ENCODE measurements at places on chromosomes 7 and 10.
A peak's percentile ranks its signal among the peaks of the same experiment; 100 is the strongest.

DNA sequence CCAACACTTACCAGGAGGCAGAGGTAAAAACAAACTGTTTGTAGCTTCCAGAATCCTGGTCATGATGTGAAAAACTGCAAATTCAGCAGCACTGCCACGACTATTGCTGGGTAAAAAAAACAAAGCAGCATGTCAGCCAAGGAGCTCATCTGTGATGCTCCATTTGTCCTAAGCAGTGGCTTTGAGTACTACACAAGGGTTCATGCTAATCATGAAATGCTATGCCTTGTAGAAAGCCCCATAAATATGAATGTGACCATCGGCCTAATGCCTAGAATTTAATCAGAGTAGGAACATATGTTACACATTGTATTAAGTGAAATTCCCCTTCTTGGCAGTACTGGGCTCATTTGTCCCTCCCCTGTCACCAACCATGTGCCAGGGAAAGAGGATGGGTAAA, 95.4 kb downstream of the GSAP start:
- no peak for DNase-seq

DNA sequence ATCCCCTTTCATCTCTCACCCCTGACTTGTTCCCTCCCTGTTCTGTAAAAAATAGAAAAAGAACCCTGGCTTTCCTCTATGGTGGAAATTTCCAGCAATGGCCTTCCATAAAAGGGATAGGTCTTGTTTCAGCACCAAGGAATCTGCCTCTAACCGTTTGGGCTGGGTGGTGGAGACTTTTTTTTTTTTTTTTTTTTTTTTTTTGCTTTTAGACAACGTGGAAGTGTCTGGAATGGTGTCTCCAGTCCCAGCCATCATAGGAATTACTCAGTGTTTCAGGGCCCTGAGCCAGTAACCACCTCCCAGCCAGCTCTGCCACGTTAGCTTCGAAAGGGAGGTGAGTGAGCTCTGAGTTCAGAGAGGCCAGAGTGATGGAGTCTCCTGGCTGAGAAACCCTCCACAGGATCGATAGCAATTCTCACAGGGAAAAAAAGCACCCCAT, 97.3 kb upstream of the COL1A2 start:
- DNase-seq = peak; percentile 99

DNA sequence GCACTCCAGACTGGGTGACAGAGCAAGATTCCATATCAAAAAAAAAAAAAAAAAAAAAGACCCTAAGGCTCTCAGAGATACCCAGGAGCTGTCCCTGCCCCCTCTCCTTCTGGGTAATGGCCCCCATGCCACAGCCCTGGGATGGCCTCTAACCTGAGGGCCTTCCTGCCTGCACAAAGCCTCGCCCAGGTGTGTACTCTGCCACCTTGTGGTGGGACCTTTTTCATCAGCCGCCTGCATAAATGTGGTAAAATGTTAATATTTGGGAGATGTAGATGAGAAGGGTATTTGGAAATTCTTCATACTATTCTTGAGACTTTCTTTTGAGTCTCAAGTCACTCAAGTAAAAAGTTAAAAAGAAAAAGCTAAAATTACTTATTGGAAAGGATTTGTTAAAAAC, 46.3 kb upstream of the RNF216 start:
- DNase-seq = peak; percentile 6

- no peak for DNase-seq
Observed at GRCh38 chr7:117001283-117001682, 48.0 kb downstream of the ST7 start.

DNA sequence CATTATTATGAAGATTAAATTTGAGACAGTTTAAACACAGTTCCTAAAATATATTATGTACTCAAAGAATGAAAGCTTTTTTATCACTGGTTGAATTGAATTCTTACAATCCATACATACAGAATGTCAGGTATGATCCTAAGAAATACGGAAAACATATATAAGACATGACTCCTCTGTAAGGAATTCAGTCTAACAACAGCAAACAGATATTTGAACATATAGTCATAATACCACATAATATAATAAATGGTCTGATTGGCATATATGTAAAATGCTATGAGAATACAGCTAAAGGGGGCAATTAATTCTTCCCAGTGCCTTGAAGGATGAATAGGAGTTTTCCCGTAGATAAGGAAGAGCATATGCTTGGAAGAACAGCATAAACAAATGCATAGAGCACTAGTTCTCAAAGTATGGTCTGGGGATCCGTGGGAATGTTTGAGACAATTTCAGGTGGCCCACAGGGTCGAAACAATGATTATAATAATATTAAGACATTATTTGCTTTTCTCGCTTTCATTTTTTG, 10.6 kb upstream of the ARID5B start:
- no peak for DNase-seq

DNA sequence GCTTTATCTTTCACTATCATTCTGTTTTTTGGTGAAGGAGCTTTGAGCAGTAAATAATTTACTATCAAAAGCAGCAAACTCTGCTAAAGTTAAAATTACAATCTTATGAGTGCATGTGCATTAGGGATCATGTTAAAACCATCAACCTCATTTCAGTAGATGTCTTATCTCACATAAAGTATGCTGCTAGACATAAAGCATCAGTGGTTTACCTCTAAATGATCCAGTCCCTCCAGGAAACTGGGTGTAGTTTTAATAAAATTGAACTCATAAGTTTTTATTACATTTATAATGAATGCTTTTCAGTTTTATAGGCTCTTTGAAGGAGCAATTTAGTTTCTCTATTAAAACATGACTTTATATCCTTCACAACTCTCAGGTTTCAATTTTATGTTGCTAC, 108.7 kb downstream of the LRRN3 start:
- DNase-seq = peak; percentile 10

DNA sequence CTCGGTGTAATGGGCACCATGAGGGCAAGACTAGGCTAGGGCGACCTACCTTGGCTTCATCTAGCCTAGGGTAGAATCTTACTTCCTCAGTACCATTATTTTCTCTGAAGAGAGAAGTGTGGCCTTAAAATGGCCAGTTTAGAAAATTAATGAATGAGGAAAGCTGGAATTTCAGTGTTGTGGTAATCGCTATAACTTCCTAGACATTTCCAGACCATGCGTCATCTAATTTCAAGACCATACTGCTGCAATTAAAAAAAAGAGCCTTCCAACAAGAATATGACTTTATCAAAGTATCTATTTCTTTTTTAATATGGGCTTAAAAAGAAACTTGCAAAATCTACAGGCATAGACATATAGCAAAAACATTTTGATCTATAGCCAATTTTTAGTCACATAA, 68.5 kb downstream of the CPVL start:
- no peak for DNase-seq

GRCh38 chr7:75734586-75735458, 3.9 kb downstream of the HIP1 start:
- DNase-seq = no peak

GRCh38 chr10:32618482-32618881, 172.5 kb downstream of the CCDC7 start:
- no peak for DNase-seq

DNA sequence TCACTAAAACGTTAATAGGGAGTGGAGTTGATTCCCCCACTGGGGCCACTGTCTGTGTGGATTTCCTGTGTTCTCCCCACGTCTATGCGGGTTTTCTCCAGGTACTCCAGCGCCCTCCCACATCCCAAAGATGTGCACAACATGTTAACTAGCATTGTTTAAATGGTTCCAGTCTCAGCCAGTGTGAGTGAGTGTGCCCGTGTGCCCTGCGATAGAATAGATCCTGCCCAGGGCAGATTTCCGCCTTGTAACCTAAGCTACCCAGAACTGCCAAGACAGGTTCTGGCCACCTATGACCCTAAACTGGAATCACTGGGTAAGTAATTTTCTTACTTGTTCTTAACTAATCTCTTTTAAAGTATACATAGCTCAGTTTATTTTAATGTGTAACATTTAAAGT, 58.5 kb downstream of the CCDC6 start:
- no peak for DNase-seq

DNA sequence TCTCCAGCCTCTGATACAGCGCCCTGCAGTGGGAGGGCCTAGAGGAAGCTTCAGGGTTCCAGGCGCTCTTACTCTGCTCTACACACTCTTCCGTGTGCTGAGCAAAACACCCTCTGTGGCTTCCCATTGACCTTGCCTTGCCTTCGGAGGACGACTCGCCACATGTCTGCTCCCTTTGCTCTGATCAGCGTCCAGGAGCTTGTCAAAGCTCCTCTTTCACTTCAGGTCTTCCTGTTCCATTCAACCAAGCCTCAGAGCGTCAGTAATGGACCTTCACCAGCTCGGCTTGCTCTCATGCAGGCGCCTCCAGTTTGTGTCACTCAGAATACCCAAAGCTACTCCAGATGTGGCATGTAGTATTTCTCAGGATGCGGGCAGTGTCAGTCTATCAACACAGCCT, 173.9 kb downstream of the ARID5B start:
- DNase-seq = no peak

DNA sequence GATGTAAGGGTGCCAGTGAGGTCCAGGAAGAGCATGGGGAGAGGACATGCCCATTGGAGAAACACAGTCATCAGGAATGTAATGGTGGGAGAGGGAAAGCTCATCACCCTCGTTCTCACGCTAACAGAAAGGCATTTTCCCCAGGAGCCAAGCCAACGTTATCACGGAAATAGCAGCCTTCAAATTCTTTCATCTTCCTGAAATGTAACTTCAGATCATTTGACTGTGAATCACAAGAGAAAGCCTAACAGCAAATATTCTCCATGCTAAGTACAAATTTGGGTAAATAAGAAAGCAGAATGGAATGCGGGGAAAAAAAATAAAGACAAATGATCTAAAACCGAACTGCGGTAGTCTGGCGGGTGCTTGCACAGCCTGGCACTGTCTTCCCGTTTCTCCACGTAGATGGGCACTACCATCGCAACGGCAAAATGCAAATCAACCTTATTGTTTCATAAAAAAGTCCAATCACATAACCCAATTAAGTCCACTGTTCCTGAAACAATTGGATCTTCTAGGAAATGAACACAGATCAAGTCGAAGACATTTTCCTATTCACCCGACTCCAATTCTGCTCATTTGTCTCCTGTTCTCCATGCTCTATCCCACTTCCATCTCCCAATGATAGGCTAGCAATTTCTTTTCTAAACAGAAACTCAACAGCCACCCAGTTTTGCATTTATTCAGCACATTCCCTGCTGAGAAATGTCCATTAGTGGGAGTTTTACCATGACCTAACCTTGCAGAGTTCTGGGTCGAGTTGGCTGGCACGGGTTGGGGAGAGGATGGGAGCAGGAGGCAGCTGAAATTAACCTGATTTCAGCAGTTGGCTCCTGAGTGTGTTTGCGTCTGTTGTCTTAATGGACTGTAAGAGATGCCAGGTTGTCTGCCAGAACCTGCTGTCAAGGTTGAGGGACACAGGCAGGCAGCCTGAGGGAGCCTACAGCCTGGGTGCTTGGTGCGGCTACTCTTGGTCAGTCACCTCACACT, 74.6 kb upstream of the FRMD4A start:
- DNase-seq = peak; percentile 95

GRCh38 chr7:78218051-78218450, 419.5 kb downstream of the PHTF2 start:
- peak; percentile 10 for DNase-seq

DNA sequence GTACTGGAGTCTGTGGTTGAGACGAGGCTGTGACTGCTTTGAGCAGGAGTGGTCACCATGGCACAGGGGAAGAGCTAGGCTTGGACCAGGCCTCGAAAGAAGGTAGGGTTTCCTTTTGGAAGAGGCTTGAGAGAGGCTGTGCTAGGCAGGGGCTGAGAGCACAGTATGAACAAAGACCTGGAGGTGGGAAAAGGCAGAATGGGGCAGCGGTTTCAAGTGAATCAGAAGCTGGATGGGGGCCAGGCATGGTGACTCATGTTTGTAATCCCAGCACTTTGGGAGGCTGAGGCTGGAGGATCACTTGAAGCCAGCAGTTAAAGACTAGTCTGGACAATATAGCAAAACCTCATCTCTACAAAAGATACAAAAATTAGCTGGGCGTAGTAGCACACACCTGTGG, 65.9 kb downstream of the CLIP2 start:
- DNase-seq = peak; percentile 85

GRCh38 chr7:106568002-106568679, 92.8 kb downstream of the CCDC71L start:
- no peak for DNase-seq

DNA sequence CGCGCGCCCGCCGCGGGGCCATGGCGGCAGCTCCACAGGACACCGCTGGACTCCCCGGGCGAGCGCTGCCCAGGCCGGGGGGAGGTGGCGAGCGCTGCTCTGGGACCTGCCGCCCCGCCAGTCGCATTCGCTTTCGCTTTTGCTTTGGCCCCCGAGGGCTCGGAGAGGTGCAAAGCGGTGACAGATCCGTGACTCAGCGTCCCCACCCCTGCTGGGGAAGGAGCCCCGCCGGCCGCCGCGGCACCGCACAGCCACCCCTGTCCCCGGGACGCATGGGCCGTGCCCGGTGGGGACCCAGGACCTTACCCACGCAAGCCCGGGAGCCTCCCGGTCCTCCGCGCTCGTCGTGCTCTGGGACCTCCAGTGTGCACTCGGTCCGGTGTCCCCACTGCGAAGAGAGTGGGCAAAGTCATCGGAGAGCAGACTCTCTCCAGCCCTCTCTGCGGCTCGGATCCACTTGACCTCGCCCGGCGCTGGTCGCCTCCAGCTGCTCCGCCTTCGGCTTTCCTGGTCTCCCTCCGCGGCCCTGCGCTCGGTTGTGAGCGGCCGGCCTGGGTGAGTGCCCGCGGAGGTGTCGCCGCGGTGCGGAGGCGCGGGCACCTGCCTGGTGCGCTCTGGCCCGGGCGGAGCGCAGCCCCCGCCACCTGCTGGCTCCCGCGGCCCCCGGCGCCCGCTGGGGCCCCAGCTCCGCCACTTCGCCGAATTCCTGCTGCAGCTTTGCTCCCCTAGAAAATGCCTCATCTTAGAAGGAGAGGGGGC, at the start of gene IL15RA:
Gene IL15RA (minus strand): TSS at position 73 of the 759 bp plus-strand sequence. CDS start 51 bp downstream, at position 22.
- DNase-seq = peak; percentile 54

GRCh38 chr7:106326594-106327537, 42.1 kb upstream of the NAMPT start:
- peak; percentile 7 for DNase-seq

DNA sequence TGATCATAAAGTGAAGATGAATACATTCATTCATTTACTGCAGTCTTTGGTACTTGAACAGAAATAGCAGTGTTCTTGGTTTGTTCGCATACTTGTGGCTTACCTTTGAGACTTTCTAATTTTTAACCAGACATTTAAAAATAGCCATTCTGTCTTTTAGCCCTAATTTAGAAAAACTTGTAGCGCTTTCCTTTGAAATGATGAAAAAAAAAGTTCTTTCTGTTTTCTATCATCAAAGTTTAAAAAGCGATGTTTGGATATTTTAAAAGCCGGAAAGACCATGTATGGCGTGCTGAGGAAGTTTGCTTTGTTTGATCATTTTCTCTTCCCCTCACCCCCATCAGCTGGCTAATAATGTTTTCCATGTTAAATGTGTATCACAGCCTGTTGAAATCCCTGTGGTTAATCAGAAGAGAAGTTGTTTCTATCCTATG, 116.3 kb downstream of the CUX1 start:
- no peak for DNase-seq

Measured in fibroblast of the aortic adventitia (primary cell).